IPS-NIHi11 (cell line): ENCODE measurements at places on chromosomes 4 and X.

- no peak for DNase-seq
Observed at GRCh38 chr4:139951021-139951420, 203.0 kb downstream of the MAML3 start.

- DNase-seq: peak; percentile 55
Observed at GRCh38 chr4:98939892-98940298, 11.0 kb upstream of the EIF4E start.

DNA sequence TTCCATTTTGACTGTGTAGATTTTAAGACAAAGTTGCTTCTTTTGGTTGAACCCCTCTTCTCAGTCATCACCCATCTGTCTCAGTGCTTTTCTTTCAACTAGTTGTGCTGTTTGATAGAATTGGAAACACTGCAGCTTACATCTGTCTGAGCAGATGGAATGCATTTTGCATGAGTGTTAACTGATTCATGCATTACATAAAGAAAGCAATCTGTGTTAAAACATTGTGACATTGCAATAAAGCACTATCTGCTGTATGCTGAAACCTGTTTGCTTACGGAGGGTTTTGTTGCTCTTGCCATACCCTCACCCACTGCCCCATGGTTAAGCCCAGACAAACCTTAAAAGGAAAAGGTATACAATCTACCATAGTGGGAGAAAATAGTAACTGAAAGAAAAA lies 47.4 kb downstream of the NRK start:
- no peak for DNase-seq

GRCh38 chr4:168441412-168441811 lies 38.9 kb downstream of the DDX60L start:
- DNase-seq: no peak

DNA sequence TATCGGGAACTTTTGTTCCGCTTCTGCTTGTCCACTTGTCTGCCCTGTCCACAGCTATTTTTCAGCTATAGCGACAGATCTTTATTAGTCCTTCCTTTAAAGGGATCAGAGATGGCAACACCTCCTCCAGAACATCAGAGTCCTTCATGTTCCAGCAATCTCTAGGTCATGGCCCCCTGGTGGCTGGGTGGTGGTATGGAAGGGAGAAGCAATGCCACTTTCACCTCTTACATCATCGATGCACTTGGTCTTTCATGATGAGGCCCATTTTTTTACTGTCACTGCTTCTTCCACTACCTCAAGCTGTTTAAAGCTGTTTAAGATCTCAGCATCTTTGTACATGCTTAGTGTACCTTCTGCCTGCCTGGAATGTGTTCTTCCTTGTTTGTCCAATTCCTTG lies 106.7 kb downstream of the ARHGAP6 start:
- DNase-seq: peak; percentile 43

DNA sequence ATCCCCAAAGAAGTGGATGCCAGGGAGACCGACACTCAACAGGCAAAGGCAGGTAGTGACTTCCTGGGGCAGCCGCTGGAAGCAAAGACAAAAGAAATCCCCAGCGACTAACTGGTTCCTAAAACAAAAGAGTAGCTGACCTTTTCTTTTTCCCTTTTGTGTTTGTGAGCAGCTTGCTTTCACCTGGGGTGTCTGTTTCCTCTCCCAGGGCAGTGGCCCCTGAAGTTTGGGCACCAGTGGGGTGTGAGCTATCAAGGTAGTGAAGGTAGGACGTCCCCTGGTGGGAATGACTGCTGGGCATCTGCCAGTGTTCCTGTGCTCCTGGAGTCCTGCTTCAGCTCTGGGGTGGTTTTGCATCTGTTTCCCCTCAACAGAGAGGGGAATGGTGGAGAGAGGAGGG lies 41.6 kb upstream of the STIM2 start:
- DNase-seq: peak; percentile 60

DNA sequence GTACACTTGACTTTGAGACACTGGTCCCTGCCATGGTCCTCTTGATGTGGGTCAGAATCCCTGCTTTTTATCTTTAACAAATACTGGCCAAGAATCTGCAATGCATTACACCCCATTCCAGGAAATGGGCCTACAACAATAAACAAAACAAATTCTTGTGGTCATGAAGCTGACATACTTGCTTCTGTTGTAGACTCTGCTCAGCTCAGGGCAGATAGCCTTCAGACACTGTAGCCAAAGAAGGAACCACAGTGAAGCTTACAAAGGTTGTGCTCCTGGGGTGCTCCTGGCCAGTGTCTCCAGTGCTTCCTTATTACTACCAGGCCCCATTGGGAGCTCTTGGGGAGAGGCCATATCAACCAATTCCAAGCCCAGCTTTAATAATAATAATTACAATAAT lies 21.8 kb downstream of the KIAA1210 start:
- no peak for DNase-seq

DNA sequence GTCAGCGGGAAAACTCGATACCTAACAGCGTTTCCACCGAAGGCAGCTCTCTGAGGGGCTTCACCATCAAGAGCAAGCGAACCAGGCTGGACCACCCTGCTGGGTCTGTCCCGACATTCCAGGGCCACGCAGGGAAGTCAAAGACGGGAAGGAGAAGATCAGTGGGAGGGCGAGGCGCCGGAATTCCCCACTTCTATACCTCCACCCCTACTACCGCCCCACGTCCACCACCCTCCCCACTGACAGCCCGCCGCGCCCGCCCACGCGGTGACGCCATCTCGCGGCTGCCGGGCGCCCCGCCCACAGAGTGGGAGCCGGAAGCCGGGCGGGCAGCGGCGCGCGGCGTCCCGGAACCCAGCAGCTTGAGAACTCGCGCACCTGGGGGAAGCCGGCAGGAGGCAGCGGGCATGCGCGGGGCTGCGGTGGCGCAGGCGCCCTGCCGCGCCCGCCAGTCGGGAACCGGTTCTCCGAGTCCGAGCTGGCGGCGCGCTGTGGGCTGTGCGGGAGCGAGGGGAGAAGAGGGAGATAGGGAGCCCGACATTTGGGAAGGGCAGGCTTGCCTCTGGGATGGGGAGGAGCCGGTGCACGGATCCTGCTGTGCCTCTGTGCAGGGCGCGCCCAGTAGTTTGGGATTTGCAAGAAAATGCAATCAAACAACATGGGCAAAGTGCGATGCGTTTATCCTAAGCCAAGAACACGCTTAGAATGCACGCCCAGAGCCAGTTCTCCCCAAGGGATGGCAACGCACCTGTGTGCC lies 3.2 kb upstream of the STIM2 start:
- DNase-seq: peak; percentile 82

- no peak for DNase-seq
Observed at GRCh38 chrX:123691776-123692175, 41.1 kb downstream of the THOC2 start.

GRCh38 chr4:163755013-163755412 lies 260.5 kb downstream of the TMA16 start:
- DNase-seq: no peak

- peak; percentile 77 for DNase-seq
Observed at GRCh38 chr4:154277172-154277571, 214.4 kb downstream of the DCHS2 start.

- DNase-seq: no peak
Observed at GRCh38 chr4:85854546-85854945, 379.6 kb downstream of the ARHGAP24 start.

DNA sequence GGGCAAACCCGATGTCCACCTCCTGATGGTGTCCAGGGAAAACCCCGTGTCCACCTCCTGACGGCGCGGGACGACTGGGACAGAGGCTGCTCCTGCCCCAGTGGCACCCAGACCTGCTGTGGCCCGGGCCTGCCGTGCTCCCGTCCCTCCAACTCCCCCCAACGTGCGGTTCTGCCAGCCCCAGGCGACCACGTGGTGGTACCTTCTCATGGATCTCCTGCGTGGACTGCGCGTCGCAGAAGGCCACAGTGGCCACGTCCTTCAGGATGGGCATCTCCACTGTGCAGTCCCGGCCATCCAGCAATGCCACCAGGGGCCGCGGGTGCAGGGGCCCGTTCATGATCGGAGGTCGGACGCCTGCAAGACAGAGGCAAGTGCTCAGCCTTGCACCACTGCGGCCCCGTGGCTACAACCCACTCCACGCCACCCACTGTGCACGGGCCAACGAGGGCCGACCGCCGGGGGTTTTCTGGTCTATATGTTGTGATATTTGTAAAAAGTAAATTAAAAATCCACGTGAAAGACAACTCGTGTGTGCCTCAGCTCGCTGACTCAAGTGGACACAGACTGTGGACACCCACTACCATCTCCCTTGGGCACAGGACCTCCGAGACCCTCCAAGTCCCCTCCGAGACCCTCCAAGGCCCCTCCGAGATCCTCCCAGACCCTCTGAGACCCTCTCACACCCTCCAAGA lies 10.8 kb downstream of the CTBP1 start:
- DNase-seq: peak; percentile 7

GRCh38 chrX:1833656-1834360 lies 218.9 kb downstream of the ASMT start:
- no peak for DNase-seq

- no peak for DNase-seq
Observed at GRCh38 chrX:97045470-97045869, 161.8 kb downstream of the RPA4 start.
